ENCODE measurements at places on chromosomes 12 and 14. TPM values are rescaled to one million over a fixed set of nuclear protein-coding genes. Genes with fewer than 3 reads are reported as not detected.

GRCh38 chr12:64404470-64405256 is 471 bp downstream of the XPOT start:
- no peak for DNase-seq

GRCh38 chr12:49358483-49359141 is 8.7 kb upstream of the SPATS2 start:
- DNase-seq, result no peak

DNA sequence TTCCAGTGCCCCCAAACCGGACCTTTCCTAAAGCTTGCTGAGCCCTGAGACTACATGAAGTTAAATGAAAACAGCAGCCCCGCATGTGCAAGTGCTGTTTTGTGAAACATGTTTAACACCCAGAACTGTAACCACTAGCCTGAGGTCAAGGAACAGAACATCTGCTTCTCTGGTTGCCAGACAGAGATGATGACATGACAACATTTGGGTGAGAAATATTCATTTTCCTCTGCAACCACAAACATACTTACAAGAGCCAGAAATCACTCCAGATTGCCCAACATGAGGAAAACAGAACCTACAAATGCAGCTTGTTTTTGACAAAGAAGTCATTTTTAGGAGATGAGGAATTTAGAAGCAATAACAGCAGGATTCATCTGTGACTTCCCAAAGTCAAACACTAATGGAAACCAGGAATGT is 110.4 kb downstream of the BCAT1 start:
- DNase-seq, result peak; percentile 47

CDKL1 gene
- total RNA-seq, result 4.7 TPM

LRCOL1 gene
- not detected for total RNA-seq

NOS1 gene
- total RNA-seq, result 0.09 TPM

BMP4 gene
- 10.1 TPM for total RNA-seq

EIF2S3B gene
- 0.29 TPM for total RNA-seq

Data from right cardiac atrium (tissue), 5 donors.